ENCODE measurements at places on chromosomes 12 and 14. TPM values are rescaled to one million over a fixed set of nuclear protein-coding genes. Genes with fewer than 3 reads are reported as not detected.

The SYCP3 gene
- 0.65 TPM for total RNA-seq

The POTEM gene
- not detected for total RNA-seq

The P2RX7 gene
- 12.8 TPM for total RNA-seq

The SERPINA9 gene
- not detected for total RNA-seq

The RTN1 gene
- 17.8 TPM for total RNA-seq

- DNase-seq = no peak
These were observed 4.8 kb downstream of the MYH7 start for GRCh38 chr14:23430723-23431085.

GRCh38 chr12:116996621-116997020 is 85.9 kb downstream of the FBXW8 start:
- no peak for DNase-seq

GRCh38 chr12:86613311-86613710 is 357.1 kb upstream of the MGAT4C start:
- DNase-seq = no peak

GRCh38 chr12:49501895-49502294 is 36.9 kb upstream of the KCNH3 start:
- DNase-seq = no peak

DNA sequence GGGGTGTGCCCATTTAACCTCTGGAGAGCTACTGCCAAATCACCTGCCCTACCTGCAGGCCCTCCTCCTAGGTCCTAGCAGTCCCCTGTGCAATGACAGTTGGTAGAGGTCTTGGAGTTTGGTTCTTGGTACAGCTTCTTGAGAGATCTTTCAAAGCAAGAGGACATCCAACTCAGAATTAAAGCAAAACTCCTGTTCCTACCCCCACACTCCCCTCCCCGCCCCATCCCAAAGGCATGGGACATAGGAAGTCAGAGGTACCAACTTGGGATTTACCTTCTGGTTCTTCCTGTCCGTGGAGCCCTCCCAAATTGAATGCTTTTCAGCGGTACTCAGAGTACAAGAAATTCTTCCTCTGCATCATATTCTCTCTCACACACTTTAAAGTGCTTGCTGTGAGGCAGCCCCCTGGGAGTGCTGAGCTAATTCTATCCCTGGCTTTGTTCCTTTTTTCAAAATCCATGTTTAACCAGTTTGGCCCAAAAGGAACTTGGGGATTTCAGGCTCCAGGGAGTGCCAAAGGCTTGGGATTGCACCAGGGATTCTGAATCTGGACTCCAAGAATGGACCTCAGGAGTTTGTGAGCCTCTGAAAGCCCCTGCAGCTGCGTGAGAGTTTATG is 40.8 kb downstream of the GALNT16 start:
- DNase-seq = peak; percentile 47

DNA sequence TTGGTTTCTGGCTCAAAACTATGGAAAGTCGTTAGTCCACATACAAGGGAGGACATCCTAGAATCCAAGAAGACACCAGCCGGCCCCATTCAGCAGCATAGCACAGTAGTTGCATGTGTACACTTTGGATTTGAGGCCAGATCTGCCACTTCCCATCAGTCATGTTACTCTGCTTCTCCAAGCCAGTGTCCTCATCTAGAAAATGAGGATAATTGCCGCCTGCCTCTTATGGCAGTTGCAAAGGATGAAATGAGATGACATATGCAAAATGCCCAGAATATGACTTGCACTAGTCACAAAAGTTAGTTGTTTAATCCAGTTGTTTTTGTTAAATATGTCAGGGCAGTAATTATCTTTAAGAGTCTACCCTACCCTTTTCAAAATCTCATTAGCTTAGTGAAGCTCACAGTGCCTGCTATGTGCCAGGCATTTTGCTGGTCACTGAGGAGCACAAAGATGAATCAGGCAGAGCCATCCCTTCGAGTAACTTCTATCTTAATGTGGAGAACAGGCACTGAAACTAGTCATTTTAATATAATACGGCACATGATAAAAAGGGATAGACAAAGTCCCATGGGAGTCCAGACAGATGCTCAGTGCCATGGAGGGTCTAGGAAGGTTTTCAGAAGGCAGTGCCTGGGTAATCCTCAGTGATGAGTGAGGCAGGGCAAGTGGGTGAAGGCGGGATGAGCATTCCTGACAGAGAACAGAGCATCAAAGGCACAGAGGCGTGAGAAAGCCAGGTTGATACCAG is 6.6 kb upstream of the KRT76 start:
- DNase-seq = no peak

GRCh38 chr12:94640134-94640928 is 10.0 kb downstream of the TMCC3 start:
- DNase-seq = no peak

DNA sequence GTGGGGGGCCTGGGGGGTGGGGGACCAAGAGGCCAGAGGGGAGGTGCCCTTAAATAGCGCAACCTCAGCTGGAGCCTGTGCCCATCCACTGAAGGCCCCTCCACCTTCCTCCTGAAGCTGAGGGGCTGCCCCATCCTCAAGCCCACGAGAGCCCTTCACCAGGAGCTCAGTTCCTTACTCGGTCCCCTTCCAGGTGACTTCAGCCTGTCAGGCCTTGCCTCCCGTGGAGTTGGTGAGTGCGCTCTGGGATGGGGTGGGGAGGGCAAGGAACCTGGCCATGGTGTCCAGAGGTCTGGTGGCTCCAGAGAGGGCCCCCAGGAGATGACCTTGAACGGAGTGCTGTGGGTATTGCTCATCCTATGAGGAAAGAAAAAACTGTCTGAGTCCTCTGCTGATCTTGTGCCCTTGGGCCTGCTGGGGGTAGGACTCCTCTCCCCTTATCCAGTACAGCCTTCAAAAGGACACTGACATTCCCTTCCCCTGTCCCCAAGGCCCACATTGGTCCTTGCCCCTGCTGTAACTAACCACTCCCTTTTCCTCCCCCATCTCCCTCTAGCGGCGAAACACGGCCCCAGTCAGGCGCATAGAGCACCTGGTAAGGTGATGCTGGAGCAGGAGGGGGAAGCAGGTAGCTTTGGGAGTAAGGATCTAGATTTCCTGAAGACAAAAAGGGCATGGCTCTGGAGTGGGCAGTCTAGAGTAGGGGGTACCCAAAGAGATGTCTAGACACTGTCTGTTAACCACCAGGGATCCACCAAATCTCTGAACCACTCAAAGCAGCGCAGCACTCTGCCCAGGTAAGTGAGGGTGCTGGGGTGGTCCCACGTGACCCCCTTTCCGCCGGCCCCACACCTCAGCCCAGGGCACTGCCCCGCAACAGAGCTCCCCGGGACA is 3.6 kb downstream of the TNS2 start:
- peak; percentile 68 for DNase-seq

- DNase-seq = no peak
These were observed 55.4 kb downstream of the CCER1 start for GRCh38 chr12:90899456-90900182.

DNA sequence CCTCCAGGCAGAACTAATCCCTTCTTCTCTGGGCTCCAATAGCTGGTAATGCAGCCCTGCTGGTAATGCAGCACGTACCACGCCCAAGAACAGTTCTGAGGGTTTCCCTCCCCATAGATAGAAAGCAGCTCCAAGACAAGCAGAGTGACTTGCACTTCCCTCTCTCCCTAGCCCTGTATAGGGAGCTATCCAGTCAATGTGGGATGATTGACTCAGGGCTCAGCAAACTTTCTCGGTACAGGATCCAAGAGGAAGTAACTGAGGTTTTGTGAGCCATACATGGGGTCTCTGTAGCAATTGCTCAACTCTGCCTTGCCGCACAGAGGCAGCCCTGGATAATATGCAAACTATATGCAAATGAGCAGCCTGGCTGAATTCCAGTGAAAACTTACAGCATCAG is 15.5 kb upstream of the FKBP4 start:
- no peak for DNase-seq

Data from aorta (tissue), 5 donors.